ENCODE measurements at places on chromosomes 4 and X.

DNA sequence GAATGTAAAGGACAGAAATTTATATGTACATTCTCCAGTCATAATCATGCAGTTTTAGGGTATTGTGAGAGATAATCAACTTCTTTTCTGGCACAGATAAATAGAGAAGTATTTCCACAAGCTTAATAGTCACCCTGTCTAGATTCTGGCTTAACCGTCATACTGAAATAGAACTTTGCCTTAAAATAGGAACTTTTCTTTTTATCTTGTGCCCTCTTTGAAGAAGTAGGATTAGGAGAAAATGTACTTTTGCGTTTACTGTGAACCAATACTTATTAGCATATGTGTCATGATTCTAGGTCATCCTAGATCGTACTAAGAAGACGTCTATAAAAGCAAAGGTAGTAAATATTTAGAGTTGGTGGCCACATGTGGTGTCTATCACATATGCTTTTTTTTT is 95.4 kb downstream of the NFKB1 start:
- no peak for DNase-seq

DNA sequence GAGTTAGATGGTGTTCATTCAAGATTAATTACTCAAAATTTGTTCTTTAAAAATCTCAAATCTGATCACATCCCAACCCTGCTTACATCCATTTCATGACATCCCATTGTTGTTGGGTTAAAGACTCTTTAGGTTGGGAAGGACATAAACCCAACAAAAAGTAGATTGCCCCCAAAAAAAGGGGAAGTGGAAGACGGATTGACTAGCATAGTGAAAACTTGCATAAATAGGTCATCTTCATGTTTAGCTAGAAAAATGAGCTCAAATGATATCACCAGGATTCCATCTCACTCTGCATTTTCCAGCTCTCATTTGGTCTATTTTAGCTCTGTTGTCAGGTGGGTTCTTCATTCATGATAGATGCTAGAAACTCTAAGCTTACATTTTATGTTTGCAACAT is 18.5 kb upstream of the TET2 start:
- DNase-seq, result no peak

- no peak for DNase-seq
Measured at GRCh38 chrX:108097380-108097779, 5.8 kb downstream of the ATG4A start.

DNA sequence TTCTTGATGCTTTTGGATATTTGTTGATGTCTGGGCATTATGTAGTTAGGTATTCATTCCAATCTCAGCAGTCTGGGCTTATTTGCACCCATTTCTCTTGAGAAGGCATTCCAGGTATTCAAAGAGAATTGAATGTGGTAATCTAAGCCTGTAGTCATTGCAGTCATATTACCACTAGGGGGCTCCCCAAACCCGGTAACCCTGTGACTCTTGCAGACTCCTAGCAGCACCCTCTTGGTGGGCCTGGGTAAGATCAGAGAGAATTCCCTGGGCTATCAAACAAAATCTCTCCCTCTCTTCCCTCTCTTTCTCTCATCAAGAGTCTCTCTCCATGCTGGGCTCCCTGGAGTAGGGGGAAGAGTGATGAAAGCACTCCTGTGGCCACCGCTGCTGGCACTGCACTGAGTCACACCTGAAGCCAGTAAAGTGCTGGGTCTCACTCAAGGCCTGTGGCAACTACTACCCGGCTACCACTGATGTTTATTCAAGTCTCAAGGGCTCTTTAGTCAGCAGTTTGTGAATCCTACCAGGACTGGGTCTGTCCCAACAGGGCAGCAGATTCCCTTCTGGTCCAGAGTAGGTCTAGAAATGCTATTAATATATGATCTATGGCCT is 187.7 kb upstream of the NUDT10 start:
- peak; percentile 47 for DNase-seq

- DNase-seq, result no peak
Measured at GRCh38 chr4:141215030-141215429, 5.7 kb upstream of the ZNF330 start.

GRCh38 chrX:153608376-153608775 is 9.4 kb upstream of the CCNQ start:
- DNase-seq, result no peak
